Muscle of leg (tissue), 16 donors: ENCODE measurements at places on chromosomes 1 and 21. TPM values are rescaled to one million over a fixed set of nuclear protein-coding genes. Genes with fewer than 3 reads are reported as not detected.

Gene CAMTA1
- total RNA-seq, result 36.4 TPM

Gene NEK2
- total RNA-seq, result 6.0 TPM

Gene SLC9C2
- total RNA-seq, result not detected

Gene CCNL2
- 124 TPM for total RNA-seq

Gene RASSF5
- 3.6 TPM for total RNA-seq

Gene LRRC8B
- 2.5 TPM for total RNA-seq

Gene RBM11
- 0.13 TPM for total RNA-seq

Gene ITLN2
- total RNA-seq, result not detected

Gene CCDC27
- not detected for total RNA-seq

Gene DNASE2B
- 0.09 TPM for total RNA-seq
